ENCODE measurements at places on chromosomes 2 and 18.

DNA sequence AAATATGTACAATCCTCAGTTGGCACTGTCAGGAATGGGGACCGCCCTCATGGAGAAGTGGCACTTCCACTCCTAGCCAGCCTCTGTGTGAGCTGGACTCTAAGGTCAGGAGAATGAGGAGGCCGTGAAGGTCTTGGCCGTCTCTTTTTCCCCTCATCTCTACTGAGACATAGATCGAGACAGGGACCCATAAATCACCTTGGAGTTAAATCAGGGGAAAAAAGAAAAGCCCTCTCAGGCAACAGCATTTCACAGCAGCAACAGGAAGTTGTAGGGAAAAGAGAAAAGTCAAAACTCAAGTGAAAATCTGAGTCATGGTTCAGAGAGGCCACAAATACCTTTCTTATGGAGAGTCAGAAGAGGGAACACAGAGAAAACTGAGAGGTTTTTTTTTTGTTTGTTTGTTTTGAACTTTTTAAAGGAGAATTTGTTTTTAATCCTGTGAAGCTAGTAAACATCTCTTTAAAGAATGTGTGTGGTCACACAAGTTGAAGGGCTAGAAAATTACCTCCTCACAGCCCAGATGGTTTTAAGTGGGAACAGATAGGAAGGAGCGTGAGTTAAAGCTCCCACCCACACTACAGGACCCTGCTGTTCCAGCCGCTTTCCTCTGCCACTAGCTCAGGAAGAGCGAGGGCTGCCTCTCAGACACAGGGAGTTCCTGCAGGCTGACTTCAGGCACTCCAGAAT is 30.6 kb upstream of the CYP1B1 start:
- H3K4me3 ChIP-seq: peak overlapping the region; percentile 66
- no peak for DNase-seq

DNA sequence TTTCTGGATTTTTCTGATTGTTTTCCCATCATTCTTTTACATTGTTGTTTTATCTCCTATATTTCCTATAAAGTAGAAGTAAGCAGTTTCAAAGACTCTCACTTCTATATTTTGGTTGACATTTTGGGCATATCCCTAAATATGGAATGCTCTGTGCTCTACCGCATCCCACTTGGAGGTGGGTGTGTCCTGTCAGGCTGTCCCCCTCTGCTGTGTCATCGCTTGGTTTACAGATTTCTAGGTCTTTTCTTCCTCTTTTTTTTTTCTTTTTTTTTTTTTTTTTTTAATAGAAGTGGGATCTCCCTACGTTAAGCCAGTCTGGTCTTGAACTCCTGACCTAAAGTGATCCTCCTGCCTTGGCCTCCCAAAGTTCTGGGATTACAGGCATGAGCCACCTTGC is 13.3 kb downstream of the DGKD start:
- H3K27ac ChIP-seq: no peak overlapping the region
- DNase-seq: no peak
- H3K27me3 ChIP-seq: no peaks in the 10 kb centered on the region
- H3K36me3 ChIP-seq: peaks cover 38% of the 10 kb centered on the region
- H3K4me3 ChIP-seq: no peak overlapping the region
- peaks cover 65% of the 10 kb centered on the region for H3K4me1 ChIP-seq

- no peaks in the 10 kb centered on the region for H3K27me3 ChIP-seq
- no peak for DNase-seq
- peaks cover 44% of the 10 kb centered on the region for H3K36me3 ChIP-seq
- peaks cover 2% of the 10 kb centered on the region for H3K4me1 ChIP-seq
- H3K27ac ChIP-seq: no peak overlapping the region
Measured at GRCh38 chr2:37268111-37268510, 36.7 kb downstream of the NDUFAF7 start.

GRCh38 chr2:127516041-127516762 is 10.1 kb downstream of the IWS1 start:
- no peak for DNase-seq
- H3K27me3 ChIP-seq: no peaks in the 10 kb centered on the region
- no peak overlapping the region for H3K4me3 ChIP-seq
- peak overlapping the region; percentile 38 for H3K27ac ChIP-seq
- H3K36me3 ChIP-seq: peaks cover 58% of the 10 kb centered on the region
